ENCODE measurements at places on chromosomes 13 and 19.
A peak's percentile ranks its signal among the peaks of the same experiment; 100 is the strongest.

DNA sequence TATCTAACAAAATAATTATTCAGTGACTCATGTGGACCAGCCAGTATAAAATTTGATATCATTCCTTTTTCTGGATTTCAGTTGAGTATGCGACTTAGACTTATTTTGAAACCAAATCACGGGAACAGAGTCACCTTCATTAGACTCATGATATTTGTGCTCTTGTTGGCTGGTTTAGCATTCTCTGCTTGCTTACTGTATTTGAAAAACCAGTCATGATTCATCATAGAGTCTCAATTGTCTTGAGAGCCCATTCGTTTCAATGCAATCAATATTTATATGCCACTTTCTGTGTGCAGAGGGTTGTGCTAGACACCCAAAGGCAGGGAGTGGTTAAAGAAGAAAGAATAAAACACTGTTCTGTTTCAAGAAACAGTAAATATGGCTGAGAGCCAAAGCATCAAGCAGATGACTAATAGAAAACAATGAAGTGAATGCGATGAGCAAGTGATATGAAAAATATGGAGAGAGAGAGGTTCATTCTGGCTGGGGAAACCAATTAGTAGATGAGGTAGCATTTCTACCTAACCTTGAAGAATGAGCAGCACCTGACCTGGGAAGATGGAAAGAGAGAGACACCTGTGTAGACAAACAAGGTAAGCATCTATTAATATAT is 99.6 kb upstream of the MBNL2 start:
- no peak for DNase-seq

DNA sequence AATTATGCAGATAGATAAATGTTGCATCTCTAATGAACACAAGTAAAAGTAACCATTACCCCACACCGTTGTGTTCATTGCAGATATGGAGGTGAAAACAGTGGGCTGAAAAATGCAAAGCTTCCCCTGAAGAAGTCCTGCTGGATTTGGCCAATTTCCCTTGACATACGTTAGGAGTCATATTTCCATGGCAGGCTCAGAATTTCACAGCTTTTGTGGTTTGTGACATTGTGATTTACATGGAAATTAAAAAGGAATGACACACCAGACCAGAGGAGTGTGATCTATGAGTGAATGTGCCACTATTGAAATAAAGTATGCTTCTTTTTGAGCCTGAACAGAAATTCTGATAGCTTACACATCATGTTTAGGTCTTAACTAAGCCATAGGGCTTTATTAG is 221.1 kb upstream of the TMTC4 start:
- DNase-seq = no peak

DNA sequence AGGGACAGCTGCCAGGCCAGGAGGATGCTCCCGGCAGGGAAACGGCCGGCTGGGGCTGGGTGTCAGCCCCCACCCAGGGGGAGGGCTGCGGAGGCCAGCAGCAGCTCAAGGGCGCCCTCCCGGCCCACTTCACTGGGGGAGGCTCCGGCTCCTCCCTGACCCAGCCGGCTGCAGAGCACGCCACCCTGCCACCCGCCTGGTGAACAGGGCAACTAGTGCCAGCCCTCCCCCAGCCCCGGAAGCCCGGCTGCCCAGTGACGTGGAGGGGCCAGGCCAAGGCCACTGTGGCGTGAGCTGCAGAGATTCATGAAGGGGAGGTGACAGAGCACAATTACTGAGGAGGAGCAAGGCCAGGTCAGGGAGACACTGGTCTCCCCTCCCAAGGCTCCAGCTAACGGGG is 14.7 kb downstream of the REXO1 start:
- DNase-seq = no peak

DNA sequence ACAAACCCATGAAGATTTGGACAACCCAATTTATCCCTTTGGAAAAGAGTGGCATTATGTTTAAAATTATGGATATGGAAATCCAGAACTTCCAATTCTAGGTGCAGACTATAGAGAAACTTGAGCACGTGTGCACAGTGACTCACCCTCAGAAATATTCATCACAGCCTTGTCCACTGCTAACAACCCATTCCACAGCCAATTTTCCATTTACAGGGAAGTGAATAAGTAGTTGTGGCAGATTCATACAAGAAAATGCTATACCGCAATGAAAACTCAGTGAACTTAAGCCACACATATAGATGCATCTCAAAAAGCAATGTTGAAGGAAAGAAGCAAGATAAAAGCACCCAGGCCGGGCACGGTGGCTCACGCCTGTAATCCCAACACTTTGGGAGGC is 133.3 kb downstream of the USP12 start:
- DNase-seq = no peak

DNA sequence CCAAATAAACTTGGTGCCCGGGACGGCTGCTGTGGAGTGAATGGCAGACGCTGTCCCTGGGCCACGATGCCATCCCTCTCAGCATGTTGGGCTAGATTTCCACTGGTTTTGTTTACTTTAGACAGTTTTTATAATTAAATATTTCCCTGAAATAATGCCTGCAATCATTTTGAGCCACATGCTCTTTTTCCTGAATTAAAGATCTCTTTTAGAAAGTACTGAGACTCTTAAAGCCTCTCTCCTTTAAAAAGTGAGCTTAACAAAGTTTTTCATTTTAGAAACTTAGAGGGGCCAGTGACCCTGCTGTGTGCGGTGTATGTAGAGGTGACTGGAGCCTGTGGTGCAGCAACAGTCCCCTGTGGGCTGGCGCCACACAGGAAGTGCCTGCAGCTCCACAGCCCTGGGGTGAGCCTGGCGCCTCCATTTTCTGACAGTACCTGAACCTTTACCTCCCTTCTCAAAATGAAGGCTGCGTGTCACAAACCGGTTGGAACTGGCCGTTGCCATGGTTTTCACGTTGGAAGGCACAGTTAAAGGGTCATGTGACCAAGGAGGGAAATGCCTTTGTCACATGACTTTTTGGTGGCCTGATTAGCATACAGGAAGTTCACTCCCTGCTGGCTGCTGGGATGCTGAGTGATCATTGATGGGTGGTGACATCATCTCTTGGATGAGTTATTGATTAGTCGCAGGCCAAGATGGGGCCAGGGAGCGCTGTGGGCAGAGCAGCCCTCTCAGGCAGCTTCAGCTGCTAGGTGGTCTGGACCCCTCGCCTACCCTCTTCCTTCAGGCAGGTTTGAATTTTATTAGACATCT is 26.3 kb downstream of the TSSK6 start:
- peak; percentile 66 for DNase-seq

Measured in NCI-H1436 (cell line).